ENCODE measurements at places on chromosomes 11 and 22.

DNA sequence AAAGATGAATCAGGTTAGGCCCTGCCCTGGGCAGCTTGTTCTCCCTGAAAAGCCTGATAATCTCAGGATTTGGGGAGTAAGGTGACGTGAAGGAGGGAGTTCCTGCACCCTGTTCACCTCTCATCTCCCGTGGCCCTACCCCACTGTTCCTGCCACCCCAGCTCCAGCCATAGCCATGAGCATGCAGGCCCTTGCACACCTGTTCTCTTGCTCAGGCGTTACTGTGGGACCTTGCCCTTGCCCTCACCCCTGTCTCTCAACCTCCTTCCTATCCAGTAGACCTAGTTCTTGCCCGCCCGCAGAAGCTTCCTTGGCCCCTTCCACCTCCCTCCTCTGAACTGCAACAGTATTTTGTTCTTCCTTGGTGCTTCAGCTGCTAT is 15.0 kb downstream of the TSKU start:
- no peak for DNase-seq

GRCh38 chr11:78520230-78520629 is 54.4 kb downstream of the NARS2 start:
- DNase-seq: no peak

GRCh38 chr22:48105259-48105658 is 1342.8 kb downstream of the TBC1D22A start:
- DNase-seq: no peak

- DNase-seq: no peak
Observed at GRCh38 chr11:14835496-14836492, 56.2 kb downstream of the CYP2R1 start.

DNA sequence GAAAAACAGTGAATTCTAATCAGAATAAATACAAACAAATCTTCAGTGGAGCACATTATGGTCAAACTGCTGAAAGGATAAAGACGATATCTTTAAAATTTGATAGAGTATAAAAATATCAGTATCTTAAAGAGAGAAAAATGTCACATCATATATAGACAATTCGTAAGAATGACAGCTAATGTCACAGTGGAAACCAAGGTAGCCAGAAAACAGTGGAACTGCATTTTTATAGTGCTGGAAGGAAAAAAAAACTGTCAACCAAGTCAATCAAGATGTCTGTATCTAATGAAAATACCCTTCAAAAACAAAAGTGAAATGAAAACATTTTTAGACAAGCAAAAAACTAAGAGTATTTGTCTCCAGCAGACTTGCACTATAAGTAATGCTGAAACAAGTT is 73.4 kb upstream of the HMGXB4 start:
- DNase-seq: no peak

Data from stimulated activated CD4-positive, alpha-beta T cell treated with anti-CD3 and anti-CD28 coated beads, TNF-alpha, amount 100 ng/mL, for 24 hours (primary cell).